ENCODE measurements at places on chromosomes 16 and 17. TPM values are rescaled to one million over a fixed set of nuclear protein-coding genes. Genes with fewer than 3 reads are reported as not detected.

Gene ICAM2
- total RNA-seq, result 3.5 TPM

GRCh38 chr17:76051561-76051960 is 20.8 kb downstream of the SRP68 start:
- no peak for ATAC-seq

GRCh38 chr16:1379304-1380076 is 27.8 kb downstream of the GNPTG start:
- peak; percentile 76 for ATAC-seq

- peak; percentile 12 for ATAC-seq
These were observed 389 bp downstream of the DUS1L start for GRCh38 chr17:82065193-82065637.

DNA sequence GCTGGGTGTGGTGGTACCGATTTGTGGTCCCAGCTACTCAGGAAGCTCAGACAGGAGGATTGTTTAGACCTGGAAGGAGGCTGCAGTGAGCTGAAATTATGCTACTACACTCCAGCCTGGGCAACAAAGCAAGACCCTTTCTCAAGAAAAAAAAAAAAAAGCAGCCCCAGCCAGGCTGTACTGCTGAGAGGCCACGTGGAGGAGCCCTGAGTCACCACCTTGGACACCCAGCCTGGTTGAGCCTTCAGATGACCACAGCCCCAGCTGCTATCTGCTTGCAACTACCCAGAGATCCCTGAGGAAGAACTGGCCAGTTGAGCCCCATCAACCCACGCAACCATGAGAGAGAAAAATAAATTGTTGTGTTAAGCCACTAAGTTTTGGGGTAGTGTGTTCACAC is 23.6 kb upstream of the GPRC5C start:
- ATAC-seq, result no peak

Gene TBC1D28
- total RNA-seq, result not detected

DNA sequence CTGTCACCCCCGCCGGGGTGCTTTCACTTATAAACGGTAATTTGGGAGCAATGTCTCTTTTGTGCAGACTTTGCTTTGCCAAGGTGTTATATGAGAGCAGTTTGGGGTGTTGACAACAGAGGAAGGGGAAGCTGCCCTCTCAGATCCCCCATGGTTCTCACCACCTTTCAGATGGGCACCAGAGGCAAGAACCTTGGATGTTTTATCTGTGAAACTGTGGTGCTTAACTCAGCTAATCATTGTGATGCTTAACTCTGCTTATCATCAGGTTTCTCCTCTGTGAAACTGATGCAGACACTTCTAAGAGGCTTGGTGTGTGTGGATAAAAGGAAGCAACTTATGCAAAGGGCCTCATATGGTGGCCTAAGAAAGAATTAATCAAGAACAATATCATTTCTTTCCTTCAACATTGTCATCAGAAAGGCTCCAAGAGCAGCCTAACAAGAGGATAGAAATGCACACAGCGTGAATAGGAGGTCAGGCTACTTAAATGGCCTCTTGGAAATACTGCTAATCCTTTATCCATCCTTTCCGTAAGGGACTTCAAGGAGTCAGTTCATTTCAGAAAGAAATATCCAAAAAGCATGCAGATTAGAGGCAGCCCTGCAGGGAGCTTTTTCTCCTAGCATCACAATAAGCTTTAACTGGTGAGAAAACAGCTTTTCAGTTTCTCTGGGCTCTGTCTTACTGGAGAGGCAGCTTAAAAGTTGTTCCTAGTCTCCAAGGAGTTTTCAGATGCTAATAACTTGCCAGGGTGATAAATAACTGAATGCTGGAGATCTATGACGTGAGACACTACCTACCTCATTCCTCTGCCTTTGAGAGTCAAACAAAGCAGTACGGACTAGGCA is 55.1 kb upstream of the CLEC3A start:
- ATAC-seq, result no peak

DNA sequence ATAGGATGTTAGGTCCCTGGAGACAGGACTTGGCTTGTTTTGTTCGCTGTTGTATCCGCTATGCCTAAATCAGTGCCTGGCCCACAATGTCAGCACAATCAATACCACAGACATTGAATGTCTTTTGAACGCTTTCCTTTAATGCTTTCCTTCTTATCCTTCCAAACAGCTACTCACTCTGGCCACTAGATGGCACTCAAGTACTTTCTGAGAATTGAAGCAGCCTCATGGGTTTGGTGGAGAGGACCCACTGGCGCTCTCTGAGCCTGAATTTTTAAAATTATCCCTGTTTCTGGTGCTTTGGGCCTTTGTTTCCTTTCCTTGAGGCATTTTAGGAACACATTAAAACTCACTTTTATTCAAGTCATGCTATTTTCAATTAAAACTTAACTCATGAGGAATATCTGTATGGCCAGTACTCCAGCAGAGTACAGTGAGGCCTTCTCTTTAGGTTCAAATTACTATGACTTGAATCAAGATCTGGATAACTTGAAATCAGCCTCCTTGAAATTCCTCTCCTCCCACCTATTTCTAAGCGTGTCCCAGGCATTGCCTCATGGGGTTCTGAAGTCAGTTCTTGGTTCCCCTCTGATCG is 3.2 kb upstream of the NLRP1 start:
- ATAC-seq, result no peak

- ATAC-seq, result no peak
These were observed 74.2 kb downstream of the CRISPLD2 start for GRCh38 chr16:84893849-84894599.

DNA sequence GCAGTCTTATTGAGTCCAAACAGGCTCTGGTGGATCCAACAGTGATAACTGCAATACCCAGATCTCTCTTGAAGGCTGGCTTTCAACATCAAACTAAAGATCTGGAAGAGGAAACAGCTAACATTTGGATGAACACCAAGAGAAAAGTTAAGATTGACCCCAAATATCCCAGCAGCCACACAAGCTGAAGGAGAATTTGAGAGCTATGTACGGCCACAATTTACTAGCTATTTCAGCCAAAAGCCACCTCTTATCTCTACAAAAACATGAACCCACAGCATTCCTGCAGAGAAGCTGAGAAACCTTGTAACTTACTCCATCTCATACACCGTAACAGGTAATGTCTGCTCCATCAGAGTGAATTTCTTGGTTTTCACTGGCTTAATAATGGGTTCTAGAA is 14.3 kb downstream of the EFTUD2 start:
- ATAC-seq, result no peak

Data from esophagus mucosa (tissue), 1 donor.